Activated CD8-positive, alpha-beta memory T cell treated with anti-CD3 and anti-CD28 coated beads for 4 hours (primary cell): ENCODE measurements at places on chromosomes 1 and 21.

GRCh38 chr1:230292689-230293389 lies 133.3 kb downstream of the PGBD5 start:
- DNase-seq: no peak

DNA sequence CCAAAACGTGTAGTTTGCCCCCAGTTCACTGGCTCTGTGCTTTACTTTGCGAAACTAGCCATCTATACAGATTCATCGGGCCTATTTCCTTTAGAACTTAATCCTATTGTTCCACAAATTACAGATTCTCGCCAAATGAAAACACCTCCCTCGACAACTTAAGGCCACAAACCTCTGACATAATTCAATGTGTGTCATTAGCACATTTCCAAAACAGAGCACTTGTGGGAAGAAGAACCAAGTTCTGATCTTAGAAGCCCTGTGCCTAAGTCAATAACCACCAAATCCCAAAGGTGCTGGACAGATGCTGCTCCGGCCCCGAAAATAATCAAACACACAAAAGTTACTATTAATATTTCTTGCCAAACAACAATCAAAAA lies 93.9 kb downstream of the SLC45A1 start:
- no peak for DNase-seq

GRCh38 chr1:248695451-248696132 lies 7.0 kb downstream of the OR14I1 start:
- no peak for DNase-seq

DNA sequence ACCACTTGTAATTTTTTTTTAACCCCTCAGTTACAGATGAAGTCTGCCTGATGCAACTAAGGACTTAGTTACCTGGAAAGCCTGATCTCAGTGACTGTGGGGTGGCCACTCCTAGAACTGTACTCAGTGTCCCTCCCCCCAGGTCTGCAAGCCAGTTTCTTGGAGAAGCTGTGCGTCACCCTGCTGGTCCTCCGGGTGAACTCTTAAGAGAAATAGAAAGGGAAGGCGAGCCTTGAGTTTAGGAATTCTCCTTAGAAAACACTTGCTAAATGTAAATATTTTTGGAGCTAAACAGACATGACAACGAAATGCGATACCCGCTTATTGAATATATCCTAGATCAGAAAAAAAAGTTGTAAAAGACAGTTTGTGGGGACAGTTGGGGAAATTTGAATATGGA lies 730 bp downstream of the SLC16A4 start:
- DNase-seq: no peak

- DNase-seq: no peak
These were observed 13.4 kb upstream of the OBSCN start for GRCh38 chr1:228194436-228194835.

DNA sequence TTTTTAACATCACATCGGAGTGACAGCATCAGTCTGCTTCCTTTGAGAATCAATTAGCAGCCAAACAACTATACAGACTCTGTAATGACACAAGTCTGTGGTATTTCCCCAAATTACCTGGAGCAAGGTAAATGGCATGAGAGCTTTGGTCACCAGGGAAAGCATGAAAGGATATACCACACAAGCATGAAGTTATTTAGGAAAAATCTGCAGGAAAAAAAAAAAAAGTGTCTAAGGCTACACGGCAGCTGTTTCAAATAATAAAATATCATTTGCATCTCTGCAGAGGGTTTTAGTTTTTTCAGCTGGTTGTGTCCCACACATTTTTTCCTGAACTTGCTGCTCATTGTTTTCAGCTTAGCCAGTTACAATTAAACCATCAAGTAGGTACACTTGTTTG lies 234.7 kb downstream of the TTLL7 start:
- DNase-seq: no peak

- DNase-seq: no peak
These were observed 2.8 kb upstream of the TEX35 start for GRCh38 chr1:178510155-178510554.

DNA sequence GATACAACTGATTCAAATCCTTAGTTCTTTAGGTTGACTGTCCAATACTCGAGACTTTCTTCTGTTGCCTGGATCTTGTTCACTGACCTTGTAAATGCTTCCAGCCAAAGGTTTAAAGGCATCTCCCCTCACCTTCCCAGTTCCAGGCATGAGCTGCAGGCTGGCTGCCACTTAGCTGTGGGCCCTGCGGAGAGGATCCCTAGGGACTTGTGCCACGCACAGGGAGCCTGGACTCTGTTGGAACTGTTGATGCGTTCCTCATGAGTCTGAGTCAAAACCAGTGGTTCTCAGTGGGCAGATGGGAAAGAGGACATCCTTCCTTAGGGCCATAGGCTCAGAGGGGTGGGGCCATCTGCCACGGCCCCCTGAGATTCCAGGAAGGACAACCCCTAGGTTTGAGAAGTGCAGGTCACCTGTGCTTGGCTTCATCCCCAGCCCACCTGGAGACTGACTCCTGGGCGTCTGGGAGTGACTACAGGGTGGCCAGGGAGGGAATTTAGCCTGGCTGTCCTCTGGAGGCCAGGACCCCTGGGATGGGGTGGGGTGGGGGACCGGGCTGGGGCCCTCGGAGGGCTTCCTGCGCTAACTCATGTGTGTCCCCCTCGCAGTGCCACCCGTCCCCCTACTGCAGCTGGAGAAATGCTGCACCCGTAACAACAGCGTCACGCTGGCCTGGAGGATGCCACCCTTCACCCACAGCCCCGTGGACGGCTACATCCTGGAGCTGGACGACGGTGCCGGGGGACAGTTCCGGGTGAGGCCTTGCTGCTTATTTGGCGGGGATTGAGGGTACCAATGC lies 37.6 kb upstream of the GNPAT start:
- DNase-seq: no peak

DNA sequence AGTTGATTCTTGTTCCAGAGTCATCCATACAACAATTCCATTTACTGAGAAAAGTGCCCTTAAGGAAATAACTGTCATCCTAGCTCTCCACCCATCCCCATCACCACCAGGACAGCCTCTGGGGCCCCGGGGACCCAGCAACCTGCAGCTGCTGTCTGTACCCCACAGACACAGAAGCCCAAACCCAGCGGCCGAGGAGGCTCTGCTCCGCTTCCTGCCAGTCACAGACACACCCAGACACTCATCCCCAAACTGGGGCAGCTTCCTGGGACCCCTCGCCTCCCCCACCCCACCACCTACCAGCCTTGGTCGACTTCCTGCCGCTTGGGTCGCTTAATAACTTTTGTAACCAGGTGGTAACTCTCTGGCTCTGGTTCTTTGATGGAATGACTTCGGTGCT lies 121.6 kb upstream of the SLC25A33 start:
- DNase-seq: no peak

DNA sequence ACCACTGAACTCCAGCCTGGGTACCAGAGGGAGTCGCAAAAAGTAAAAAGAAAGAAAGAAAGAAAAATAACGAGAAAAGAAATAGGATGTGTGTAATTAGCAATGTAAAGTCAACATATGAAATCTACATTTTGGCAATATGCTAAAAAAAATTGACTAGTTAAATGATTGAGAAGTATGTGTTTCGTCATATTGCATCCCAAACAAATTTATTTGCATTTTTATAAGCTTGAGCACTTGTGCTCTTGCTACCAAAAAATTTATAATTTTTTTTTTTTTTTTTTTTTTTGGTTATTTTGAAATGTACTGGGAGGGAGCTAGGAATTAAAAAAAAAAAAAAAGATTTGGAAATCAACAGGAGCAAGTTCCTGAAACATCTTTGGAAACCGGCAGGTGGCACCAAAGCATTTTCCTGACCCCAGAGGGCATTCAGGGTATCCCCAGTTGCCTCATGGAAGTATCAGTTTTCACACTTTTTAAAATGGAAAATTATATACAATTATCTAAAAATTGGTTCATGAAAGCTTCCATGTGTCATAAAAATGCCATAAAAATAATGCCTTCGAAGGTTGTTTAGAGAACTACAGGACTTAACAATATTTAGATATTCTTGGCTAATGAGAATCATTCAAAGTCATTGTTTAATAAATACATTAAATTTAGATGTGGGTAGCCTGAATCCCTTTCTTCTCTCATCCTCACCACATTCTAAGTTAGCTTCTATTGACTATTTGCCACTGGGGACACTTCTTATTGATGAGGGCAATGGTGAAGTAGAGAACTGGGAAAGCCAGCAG lies 4.8 kb upstream of the HEATR1 start:
- no peak for DNase-seq

GRCh38 chr1:217453816-217454215 lies 177.1 kb downstream of the GPATCH2 start:
- DNase-seq: no peak

DNA sequence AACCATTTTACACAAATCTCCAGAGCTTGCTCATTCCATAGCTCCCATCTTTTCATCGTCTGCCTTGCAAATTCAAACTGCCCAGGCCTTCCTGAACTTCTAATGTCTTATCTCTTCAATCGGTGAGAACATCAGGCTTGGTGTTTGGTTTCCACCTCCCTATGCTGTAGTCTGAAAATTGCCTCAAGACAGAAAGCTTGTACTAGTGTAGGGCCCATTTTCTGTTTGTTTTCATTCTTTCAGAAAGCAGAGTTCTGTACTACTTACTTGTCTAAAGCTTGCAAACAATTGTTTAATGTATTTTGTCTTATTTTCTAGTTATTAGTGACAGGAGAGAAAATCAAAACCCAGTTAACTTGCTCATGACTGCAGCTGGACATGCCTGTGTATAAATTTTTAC lies 16.8 kb downstream of the HOOK1 start:
- no peak for DNase-seq

GRCh38 chr1:204989266-204990058 lies 53.5 kb upstream of the CNTN2 start:
- DNase-seq: no peak

- no peak for DNase-seq
These were observed 11.8 kb downstream of the SHISA4 start for GRCh38 chr1:201900476-201900875.

DNA sequence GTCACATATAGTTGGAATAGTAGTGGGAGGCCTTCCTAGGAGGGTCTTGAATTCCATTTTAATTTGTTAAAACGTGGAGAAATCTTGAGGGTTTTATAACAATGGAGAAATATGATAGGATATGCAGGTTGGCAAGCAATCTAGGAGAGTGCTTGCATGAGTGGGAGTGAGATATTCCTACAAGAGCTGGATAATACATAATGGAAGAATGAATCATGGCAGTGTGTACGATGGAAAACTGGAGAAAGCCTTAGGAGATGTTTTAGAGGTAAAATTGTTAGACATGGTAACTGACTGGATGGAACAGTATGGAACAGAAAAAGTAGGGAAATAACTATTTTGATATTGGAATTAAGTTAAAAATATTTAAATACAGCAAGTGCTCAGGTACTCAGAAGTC lies 352.4 kb downstream of the PTBP2 start:
- DNase-seq: no peak

- DNase-seq: no peak
These were observed 27.8 kb downstream of the SLC26A9 start for GRCh38 chr1:205915354-205915990.

- no peak for DNase-seq
These were observed 165.4 kb downstream of the PLXNA2 start for GRCh38 chr1:208078752-208079151.

GRCh38 chr1:43232482-43232881 lies 37.3 kb upstream of the TMEM125 start:
- no peak for DNase-seq

- DNase-seq: no peak
These were observed 34.0 kb downstream of the DIRAS3 start for GRCh38 chr1:68016381-68016780.

DNA sequence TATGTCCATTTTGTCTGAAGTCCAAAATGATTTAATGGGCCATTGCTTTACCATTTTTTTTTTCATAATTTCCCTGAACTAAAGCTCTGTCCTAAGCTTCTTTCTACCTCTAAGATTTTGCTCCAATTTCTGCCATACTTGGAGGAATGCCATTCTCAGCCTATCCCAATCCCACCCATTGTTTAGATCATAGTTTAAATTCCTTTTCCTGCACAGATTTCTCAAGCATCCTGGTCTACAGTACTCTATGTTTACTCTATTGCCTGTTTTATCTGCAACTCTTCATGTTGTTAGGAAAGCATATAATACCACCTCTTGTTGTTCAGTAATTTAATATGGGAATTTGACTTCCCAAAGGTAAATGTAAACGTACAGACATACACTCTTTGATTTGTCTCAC lies 30.8 kb downstream of the ADAMTS1 start:
- DNase-seq: no peak

- DNase-seq: no peak
These were observed 388.5 kb upstream of the B3GALT2 start for GRCh38 chr1:193574913-193575312.
